HFFc6 (cell line): ENCODE measurements at places on chromosomes 7 and 10. TPM values are rescaled to one million over a fixed set of nuclear protein-coding genes. Genes with fewer than 3 reads are reported as not detected.

GRCh38 chr7:42686594-42687156, 225.2 kb downstream of the C7orf25 start:
- no peaks in the 10 kb centered on the region for H3K36me3 ChIP-seq
- H3K27ac ChIP-seq, result no peak overlapping the region
- H3K27me3 ChIP-seq, result peaks cover 13% of the 10 kb centered on the region
- no peak for DNase-seq
- H3K4me1 ChIP-seq, result no peaks in the 10 kb centered on the region
- no peak overlapping the region for H3K4me3 ChIP-seq

DNA sequence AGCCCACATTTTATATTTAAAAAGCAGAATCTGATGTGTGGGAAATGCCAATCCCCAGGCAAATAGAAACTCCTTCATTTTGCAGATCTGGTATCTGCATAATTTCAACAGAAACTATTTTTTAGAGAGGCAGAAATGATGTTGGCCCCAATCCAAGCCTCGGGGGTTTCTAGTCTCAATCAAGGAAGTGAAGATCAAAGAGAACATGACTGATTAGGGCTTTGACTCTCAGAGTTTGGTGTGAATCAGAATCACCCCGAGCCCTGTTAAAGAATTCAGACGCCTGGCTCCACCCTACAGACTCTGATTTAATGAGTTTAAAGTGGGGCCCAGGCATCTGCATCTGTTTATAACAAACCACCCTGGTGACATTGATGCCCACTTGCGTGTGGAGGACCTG, 36.7 kb upstream of the UBE2H start:
- DNase-seq, result no peak
- no peaks in the 10 kb centered on the region for H3K36me3 ChIP-seq
- H3K27me3 ChIP-seq, result no peaks in the 10 kb centered on the region; the same call in 1 of the 2 replicates
- H3K27ac ChIP-seq, result no peak overlapping the region
- peaks cover 11% of the 10 kb centered on the region for H3K4me1 ChIP-seq
- no peak overlapping the region for H3K4me3 ChIP-seq

GRCh38 chr7:45027774-45028114, 27.7 kb downstream of the CCM2 start:
- DNase-seq, result no peak
- no peaks in the 10 kb centered on the region for H3K27me3 ChIP-seq
- peak overlapping the region; percentile 22 for H3K27ac ChIP-seq

DNA sequence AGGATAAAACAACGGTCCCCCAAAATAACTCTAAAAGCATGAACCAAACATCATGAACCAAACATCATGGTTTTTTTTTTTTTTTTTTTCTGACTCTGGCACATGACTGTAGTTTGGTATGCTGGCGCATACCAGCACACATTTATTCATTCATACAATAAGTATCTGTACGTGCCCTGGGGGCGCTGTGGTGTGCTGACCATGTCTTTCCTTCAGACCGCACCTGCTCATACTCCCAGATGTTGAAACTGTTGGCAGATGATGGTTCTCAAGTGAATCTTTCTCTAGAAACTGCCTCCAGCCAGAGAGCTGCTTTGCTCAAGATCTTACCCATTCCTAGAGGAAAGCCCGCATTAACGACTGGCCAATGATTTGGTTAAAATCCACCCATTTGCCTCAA, 114.7 kb upstream of the ANKRD30A start:
- H3K27ac ChIP-seq, result no peak overlapping the region
- no peak for DNase-seq
- H3K36me3 ChIP-seq, result no peaks in the 10 kb centered on the region
- H3K4me3 ChIP-seq, result no peak overlapping the region
- H3K4me1 ChIP-seq, result no peaks in the 10 kb centered on the region

Gene SLC26A5
- total RNA-seq, result not detected in 3 replicates

Gene GFRA1
- 10.5 and 17.2 TPM in 2 replicates for total RNA-seq

Gene ARMC3
- total RNA-seq, result not detected in 3 replicates

Gene HKDC1
- total RNA-seq, result 0.37 and 0.54 TPM in 2 replicates

Gene IL2RA
- total RNA-seq, result not detected in 3 replicates
